ENCODE measurements at places on chromosomes 12 and 14.

GRCh38 chr12:112419297-112420133 is 768 bp downstream of the PTPN11 start:
- peak; percentile 57 for DNase-seq

GRCh38 chr14:81516986-81517797 is 16.5 kb downstream of the SEL1L start:
- no peak for DNase-seq

DNA sequence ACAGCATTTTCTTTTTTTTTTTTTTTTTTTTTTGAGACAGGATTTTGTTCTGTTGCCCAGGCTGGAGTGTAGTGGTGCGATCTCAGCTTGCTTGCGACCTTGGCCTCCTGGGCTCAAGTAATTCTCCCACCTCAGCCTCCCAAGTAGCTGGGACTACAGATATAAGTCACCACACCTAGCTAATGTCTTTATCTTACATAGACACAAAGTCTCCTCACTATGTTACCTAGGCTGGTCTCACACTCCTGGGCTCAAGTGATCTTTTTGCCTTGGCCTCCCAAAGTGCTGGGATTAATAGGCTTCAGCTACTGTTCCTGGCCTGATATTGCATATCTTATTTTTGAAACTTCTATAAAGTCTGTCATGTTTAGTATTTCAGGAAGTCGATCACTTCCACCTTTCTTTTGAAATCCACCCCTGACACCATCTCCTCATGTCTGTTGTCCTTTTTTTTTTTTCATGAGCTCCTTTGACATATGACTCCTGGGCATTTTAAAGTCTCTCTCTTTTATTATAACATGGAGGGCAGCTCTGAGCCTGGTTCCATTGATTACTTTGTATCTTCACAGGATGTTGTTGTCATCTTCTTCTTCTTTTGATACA is 5.9 kb upstream of the A2ML1 start:
- no peak for DNase-seq

GRCh38 chr12:124445121-124445718 is 122.2 kb downstream of the NCOR2 start:
- no peak for DNase-seq

DNA sequence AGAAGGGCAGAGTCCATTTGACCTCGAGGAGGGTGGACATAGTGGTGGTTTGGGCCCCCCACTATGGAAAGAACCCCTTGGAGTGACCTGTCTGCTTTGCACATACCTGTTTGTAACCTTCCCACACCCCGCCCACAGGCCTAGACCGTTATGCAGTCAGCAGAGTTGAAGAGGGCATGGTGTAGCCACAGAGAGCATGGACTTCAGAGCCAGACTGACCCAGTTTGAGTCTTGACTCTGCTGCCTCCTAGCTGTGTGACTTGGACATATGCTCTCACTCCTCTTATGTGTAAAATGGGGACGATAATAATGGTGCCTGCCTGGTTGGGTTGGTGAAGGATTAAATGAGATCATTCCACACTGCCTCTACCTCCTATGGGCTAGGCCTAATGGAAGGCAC is 40.9 kb upstream of the NOS1 start:
- DNase-seq = no peak

DNA sequence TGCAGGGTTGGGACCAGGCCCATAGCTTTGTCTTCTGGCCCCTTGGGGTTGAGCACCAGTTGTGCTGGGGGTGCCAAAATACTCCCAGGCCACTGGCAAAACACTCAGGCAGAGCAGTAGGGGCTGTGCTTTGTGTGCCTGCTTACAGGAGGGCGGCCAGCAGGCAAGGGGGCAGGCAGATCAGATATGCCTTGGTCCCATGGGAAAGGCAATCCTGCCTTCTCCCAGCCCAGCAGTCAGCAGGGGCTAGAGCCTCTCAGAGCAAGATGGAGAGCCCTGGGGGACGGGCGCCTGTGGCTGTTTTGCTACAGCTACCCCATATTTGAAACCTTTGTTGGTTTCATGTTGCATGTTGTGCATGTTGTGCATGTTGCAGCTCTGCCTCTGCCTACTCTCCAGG is 36.2 kb upstream of the TMX1 start:
- DNase-seq = no peak
